ENCODE measurements at places on chromosomes 13 and 19.

- no peak for DNase-seq
Observed at GRCh38 chr19:48623556-48624066, 4.3 kb downstream of the SPHK2 start.

DNA sequence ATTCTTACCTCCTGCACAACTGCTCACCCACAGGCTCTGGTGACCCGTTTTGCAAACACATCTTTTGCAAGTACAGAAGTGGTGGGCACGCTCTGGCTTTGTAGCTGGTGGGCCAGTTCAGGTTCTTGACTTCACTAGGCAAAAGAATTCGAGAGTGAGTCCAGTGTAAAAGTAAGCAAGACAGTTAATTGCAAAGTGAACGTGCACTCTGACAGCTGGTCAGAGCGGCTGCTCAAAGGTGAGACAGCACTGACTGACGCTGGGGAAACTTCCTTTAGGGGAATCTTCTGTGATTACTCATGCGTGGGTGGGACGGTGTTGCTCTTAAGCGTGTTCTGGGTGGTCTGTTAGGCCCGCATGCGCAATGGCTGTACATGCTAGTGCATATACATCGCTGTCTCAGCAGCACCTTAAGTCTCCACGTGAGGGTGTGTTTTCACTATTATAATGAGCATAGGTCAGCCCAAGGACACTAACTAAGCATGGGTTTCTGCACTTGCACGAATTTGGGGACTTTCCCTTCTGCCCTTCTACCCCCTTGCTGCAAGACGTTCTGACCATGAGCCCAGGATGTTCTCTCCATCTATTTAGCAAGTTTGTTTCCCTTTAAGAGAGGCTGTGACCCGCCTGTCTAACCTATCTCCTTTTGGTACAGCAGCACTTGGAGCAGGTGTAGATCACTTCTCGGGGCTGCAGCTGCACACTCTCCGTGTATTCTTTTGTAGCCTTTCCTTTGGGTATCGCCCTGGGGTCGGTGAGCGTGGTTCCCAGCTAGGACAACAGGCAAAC, 30.2 kb upstream of the CD33 start:
- no peak for DNase-seq

DNA sequence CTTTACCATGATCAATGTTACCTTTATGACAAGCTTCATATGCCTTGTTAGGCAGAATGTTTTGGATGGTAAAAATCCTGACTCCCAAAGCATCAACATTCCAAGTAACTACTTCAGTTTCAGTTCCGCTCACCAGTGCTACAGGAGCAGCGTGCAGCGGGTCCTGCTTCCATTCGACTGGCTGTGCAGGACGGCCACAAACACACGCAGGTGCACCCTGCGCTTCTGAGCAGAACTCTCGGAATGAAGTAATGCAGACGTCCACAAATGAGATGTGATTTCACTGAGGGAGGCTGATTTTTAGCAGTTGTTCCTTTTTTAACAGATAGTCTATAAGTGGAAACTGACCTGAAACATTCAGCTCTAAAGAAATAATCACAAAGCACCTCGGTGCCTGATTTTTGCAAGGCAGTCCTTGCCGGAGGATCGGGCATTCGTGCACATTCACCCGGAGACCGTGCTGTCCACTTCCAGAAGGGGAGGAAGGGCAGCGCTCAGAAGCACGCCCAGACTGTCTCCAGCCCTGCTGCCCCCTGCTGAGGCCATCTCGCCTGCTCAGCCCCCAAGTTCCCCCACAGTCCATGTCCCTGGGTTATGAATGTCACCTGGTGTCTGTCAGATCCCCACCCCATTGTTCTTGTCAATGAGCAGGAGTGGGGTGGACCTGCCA, 85.8 kb downstream of the RAB20 start:
- no peak for DNase-seq

DNA sequence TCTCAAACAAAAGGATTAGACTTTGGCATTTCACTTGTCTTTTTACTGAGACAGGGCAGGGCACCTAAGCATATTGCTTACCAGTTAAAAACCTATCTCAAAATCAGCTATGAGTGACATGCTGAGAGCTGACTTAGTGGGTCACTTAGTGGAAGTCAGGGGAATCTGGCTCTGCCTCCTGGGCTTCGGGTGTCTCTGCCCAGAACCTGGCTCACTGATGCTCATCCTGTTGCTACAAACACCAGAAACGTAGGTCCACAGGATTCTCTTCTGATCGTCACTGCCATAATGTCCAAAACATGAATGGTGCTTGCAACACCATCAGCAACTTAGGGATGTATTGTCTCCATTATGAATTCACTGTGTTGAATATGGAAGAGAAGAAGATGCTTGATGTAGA, 276.1 kb downstream of the ITGBL1 start:
- DNase-seq = no peak

DNA sequence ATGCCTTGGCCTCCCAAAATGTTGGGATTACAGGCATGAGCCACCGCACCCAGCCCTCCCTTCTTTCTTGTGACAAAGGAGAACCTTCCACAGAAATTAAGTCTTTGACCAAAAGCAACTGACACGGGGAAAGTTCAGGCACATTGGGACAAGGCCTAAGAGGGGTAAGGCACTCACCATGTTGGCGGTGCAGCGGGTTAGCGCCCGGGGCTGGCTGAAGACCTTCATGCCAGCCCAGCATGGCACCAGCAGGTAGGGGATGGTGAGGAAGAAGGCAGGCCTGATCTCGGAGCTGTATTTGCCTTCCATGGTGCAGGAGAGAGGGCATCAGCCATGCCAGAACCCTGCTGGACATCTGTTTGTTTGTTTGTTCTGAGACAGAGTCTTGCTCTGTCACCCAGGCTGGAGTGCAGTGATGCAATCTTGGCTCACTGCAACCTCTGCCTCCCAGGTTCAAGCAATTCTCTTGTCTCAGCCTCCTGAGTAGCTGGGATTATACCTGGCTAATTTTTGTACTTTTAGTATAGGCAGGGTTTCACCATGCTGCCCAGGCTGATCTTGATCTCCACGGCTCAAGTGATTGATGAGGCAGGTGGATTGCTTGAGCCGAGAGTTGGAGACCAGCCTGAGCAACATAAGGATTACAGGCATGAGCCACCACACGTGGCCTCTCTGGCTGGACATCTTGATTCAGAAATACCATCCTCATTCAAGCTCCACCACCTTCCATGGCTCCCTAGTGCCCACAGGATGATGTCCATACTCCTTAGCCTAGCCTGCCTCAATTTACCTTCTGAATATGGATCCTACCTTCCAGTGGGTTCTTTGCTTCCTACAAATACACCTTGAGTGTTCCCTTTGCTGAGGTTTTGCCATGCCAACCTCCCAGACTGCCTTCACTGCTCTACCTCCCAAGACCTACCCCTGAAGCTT, 4.4 kb downstream of the TM6SF2 start:
- no peak for DNase-seq

DNA sequence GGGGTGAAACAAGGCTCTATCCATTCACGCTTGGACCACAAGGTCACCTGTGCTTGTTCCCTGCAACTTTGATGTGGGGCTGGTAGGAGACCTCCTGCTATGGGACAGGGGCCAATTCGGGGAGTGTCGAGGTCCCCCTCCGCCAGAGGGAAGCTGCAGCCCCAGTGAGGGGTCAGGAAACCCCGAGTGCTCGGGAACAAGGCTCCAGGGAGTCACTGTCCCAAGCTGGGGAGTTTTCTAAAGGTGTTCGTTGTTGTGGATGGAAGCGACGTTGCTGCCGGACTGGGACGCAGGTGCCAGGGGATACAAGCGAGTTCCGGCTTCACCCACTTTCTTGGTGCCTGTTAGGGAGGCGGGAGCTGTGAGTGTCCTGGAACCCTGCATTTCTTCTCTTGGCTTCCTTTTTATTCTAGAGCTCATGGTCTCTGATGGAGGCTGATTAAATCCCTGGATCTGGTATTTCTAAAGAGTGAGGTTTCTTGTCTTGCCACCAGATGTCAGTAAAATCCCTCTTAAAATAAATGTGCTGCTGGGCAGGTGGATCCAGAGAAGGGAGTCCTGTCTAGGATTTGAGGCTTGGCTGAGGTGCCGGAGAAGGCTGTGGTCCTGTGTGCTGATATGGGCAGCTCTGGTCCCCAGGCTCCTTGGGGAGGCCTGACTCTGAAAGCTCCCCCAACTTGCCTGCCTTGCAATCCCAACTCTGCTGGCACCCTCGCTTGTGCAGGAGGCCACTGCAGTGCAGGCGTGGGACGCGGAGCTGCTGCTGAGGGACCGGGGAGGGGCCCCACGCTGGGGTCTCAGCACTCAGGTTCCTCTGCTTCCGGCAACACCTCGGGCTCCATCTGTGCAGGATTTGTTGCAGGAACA, 153.9 kb downstream of the TEX29 start:
- DNase-seq = no peak

GRCh38 chr13:33235564-33235963, 50.0 kb downstream of the STARD13 start:
- no peak for DNase-seq

DNA sequence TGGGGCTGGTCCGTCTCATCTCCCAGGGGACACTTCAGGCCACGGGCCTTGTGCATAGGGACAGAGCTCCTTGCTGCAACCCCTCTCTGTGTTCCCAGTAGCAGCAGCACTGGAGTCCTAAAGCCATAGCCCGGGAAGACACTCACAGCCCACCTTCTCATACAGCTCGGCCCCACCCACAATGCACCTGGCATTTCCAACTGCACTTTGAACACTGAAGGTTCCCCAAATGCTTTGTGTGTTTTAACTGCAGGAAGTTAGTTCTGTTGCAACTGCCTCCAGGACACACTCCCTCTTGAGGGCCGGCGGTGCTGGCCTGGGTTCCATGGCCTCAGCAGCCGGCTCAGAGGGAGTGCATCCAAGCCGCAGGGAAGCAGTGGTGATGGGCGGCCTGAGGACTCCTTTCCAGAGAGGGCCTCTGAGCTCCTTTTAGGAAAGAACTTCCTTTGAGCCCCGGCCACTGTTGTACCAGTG, 22.7 kb upstream of the TMEM255B start:
- no peak for DNase-seq

- no peak for DNase-seq
Observed at GRCh38 chr19:15575406-15575805, 39.6 kb upstream of the CYP4F8 start.

- DNase-seq = no peak
Observed at GRCh38 chr19:10565028-10565566, 713 bp downstream of the KRI1 start.

- no peak for DNase-seq
Observed at GRCh38 chr19:14758816-14759215, 19.5 kb downstream of the ADGRE2 start.

- no peak for DNase-seq
Observed at GRCh38 chr13:26247608-26248007, 6.3 kb upstream of the CDK8 start.

DNA sequence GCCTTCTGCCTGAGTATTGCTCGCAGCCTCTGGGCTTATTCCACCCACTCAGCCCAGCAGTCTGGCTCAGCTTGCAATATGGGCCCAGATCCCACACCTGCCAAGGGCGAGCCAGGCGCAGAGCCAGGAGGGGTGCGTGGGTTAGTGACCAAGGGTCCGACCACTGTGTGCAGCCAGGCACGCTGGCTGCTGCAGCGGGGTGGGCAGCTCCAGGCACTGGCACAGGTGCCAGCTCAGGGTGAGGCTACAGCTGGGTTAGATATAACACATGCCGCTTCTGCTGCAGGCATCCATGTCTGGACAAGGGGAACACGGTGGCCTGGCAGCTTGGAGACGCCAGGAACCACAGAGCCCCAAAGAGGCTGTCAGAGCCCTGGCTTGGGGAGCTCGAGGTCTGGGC, 12.6 kb upstream of the URAD start:
- no peak for DNase-seq

- DNase-seq = no peak
Observed at GRCh38 chr13:30504081-30504480, 38.3 kb upstream of the HMGB1 start.

GRCh38 chr13:43877766-43878165, 1.8 kb downstream of the CCDC122 start:
- no peak for DNase-seq

- DNase-seq = no peak
Observed at GRCh38 chr13:101996954-101997353, 404.9 kb downstream of the FGF14 start.

DNA sequence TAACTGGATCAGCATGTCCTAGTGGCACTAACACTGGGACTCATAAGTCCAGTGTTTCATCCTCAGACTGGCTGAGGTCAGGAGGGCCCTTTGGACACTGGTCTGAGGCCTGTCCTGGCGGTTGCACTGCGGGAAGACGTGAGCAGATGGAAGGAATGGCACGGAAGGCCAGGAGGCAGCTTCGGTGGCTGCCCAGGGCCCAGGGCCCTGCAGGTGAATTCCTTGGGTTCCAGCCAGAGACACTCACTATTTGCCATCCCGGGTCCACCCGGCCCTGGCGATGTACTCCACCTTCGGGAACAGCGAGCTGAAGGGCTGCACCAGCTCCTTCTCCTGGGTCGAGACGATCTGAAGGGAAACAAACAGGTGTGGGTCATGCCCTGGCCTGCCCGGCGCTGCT, 26.3 kb downstream of the DPP9 start:
- DNase-seq = no peak

GRCh38 chr19:13877303-13877702, 369 bp downstream of the NANOS3 start:
- no peak for DNase-seq

DNA sequence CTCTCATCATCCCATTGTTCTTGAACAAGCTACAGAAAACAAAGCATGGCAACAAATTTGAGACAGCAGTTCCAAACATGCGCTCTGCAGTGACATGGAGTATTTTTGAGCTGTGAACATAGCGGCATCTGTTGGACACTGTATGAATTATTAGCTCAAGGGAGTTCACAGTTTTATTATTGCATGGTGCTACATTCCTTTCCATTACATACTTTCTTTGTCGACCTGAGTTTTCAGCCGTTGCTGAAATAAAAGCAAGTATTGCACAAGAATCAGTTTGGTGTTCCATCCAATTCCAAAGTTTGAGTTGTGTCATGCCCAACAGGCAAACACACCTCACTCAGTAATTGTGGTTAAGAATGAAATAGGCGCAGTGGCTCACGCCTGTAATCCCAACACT, 30.1 kb upstream of the METTL21C start:
- no peak for DNase-seq

- no peak for DNase-seq
Observed at GRCh38 chr13:100650326-100650725, 24.3 kb downstream of the TMTC4 start.

DNA sequence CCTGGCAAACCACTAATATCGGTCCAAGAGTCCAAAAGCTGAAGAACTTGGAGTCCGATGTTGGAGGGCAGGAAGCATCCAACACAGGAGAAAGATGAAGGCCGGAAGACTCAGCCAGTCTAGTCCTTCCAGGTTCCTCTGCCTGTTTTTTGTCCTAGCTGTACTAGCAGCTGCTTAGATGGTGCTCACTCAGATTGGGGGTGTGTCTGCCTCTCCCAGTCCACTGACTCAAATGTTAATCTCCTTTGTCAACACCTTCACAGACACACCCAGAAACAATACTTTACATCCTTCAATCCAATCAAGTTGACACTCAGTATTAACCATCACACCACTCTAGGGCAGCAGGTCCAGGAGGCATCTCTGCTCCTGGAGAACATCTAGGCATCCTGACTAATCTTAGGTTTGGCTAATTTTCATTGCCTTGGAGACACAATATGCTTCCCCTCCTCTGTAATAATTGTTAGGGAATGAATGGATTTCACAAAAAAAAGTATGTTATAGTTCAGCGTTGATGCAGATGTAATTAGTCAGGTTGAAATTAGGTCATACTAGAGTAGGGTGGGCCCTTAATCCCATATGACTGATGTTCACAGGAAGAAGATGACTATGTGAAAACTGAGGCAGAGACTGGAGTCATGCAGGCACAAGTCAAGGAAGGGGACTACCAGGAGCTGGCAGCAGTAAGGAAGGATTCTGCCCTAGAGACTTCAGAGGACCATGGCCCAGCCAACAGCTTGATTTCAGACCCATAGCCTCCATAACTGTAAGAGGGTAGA, 183.4 kb downstream of the RBM26 start:
- no peak for DNase-seq

- no peak for DNase-seq
Observed at GRCh38 chr13:90270226-90270625, 1077.3 kb upstream of the MIR17HG start.
